Left ventricle myocardium superior (tissue), 1 donor: ENCODE measurements at places on chromosomes 5 and 9. TPM values are rescaled to one million over a fixed set of nuclear protein-coding genes. Genes with fewer than 3 reads are reported as not detected.

GRCh38 chr9:137273611-137274320, 3.8 kb upstream of the TOR4A start:
- peak; percentile 53 for DNase-seq

DNA sequence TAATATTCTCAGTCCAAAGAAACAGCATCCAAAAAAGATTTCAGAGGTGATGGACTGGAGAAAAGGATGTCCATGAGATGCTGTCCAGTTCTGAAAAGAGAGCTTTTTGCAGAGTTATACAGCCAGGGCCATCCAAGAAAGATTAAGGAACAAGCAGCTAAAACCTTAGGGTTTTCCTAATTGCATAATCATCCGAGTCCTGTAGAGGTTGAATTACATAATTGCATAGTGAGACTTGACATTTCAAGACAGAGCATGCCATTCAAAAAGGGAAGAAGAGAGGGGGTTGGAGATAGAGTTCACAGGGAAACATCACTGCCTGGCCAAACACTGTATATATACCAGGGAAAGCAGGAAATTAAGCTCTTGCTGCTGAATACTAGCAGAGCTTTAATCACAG, 1729.2 kb upstream of the WWC1 start:
- DNase-seq: no peak

Gene TNFSF8
- 0.77 TPM for total RNA-seq

- DNase-seq: no peak
Observed at GRCh38 chr9:34475097-34475496, 16.5 kb downstream of the DNAI1 start.

Gene HMGXB3
- total RNA-seq: 14.2 TPM

GRCh38 chr9:134853893-134854292, 26.7 kb upstream of the FCN2 start:
- DNase-seq: no peak

Gene FRRS1L
- 2.2 TPM for total RNA-seq

GRCh38 chr9:36937346-36937745, 96.7 kb downstream of the PAX5 start:
- DNase-seq: no peak

DNA sequence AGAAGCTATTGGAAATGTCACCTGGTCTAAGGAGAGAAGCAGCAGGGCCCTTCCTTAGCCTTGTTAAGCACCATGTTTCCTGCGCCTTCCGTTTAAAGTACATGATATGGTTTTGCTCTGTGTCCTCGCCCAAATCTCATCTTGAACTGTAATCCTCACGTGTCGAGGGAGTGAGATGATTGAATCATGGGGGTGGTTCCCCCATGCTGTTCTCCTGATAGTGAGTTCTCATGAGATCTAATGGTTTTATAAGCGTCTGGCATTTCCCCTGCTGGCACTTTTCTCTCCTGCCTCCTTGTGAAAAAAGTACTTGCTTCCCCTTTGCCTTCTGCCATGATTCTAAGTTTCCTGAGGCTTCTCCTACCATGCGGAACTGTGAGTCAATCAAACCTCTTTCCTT, 49.7 kb downstream of the PRDM6 start:
- DNase-seq: no peak

Gene IFNA17
- total RNA-seq: not detected
